Stimulated activated CD4-positive, alpha-beta T cell treated with anti-CD3 and anti-CD28 coated beads, TNF-alpha, amount 100 ng/mL, for 1 hour (primary cell): ENCODE measurements at places on chromosomes 1 and 21.

- DNase-seq, result no peak
Measured at GRCh38 chr1:98817821-98818220, 156.3 kb downstream of the SNX7 start.

- DNase-seq, result no peak
Measured at GRCh38 chr1:219130366-219130935, 43.2 kb upstream of the LYPLAL1 start.

- no peak for DNase-seq
Measured at GRCh38 chr1:40712405-40712944, 21.0 kb downstream of the NFYC start.

GRCh38 chr1:56429288-56429687 is 150.1 kb downstream of the PLPP3 start:
- DNase-seq, result no peak

- DNase-seq, result no peak
Measured at GRCh38 chr1:209736490-209737117, 19.2 kb upstream of the TRAF3IP3 start.

DNA sequence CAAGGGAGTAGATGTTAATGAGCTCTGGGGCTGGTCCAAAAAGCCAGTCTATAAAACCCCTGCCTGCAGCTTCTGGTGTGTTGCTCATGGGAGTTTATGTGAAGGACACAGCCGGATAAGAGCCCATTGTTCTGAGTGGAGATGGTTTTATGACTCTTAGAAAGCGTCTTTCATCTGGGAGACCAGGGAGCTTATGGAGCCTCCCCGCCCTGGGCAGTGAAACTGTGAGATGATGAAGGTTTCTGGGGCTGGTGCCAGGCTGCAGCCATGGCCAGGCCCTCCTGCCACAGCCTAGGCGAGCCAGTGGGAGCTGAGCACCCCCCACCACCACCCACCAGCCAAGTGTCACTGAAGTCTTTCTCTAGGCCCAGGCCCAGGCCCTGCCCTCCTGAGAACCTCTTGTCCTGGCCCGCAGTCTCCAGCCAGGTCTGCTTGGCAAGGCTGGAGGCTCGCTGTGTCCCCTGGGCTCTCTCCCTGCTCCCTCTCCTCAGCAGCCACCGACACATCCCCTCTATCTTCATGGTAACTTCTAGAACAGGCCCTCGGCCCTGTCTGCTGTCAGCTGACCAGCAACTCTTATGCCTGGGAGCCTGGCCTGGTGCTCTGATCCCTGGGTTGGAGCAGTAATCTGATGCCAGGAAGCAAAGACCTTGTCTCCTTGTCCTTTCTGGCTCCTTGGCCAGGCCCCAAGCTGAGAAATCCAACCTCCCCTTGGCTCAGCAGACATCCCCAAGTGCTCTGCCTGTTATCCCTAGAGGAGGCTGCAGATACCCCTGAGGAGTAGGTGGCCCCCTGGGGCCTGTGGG is 7.6 kb upstream of the ARHGEF10L start:
- no peak for DNase-seq

GRCh38 chr1:82090104-82090503 is 289.4 kb downstream of the ADGRL2 start:
- no peak for DNase-seq

DNA sequence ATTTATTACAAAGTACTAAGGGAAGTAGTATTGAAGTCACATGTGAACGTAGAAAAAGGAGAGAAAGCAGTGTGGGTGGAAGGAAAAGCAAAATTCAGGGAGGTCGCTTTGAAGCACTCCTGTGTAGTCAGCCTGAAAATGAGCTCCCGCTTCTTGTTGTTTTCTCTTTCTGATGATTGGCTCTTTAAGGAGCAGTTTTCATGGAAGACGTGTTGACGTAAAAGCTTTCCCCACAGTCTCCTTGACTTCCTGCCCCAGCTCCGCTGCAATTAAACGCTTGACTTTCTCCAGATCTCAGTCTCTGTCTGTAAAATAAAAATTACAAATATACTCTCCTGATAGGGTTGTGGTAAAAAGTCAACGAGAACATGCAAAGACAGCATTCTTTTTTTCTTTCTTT is 661.5 kb upstream of the ZP4 start:
- DNase-seq, result no peak

GRCh38 chr1:51962486-51963356 is 27.8 kb downstream of the RAB3B start:
- no peak for DNase-seq

GRCh38 chr1:37240897-37241296 is 206.6 kb upstream of the GRIK3 start:
- no peak for DNase-seq

GRCh38 chr1:74773582-74773981 is 40.6 kb downstream of the TYW3 start:
- DNase-seq, result no peak

DNA sequence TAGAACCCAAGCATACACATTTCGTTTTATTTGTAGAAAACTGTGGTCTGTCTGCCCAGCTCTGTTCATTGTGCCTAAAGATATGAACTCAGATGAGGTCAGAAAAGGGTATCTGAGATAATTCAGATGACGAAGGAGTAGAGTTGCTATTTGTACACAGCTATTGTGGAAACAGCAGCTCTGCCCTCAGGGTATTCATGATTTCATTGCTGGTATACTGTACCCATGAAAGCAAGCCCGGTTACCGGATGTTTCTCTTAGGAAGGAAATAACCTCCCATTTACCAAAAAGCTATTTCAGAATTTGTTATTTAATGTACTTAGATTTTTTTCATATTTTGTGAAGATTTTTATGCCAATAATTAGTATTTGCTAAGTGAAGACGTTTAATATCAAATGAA is 37.8 kb downstream of the SMAP2 start:
- no peak for DNase-seq

DNA sequence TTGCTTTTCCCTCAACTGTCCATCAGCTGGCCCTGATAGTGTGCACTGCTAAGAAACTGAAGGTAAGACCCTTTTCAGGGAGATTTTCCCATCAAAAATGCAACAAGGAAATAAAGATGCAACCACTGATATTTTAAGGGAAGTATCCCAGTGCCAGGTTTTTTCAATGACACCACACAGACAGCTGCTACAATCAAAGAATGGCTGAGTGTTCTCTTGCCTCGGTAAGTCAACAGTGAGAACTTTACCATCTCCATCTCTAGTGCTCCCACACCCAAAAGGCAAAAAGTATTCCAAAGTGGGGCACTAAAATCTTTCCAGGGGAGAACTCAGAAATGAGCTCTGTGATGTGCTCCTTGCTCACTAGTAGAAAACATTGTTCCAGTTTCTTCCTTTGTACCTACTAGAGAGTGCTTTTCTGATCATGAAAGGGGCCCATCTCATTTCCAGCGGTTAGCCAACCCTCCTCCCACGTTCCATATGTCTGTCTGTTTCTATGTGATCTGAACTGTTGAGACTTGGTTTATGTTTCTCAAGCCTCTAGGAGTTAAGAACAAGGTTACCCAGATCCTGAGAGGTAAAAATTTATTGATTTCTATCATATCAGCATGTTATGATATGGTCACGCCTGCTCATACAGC is 67.6 kb upstream of the NEK2 start:
- no peak for DNase-seq

DNA sequence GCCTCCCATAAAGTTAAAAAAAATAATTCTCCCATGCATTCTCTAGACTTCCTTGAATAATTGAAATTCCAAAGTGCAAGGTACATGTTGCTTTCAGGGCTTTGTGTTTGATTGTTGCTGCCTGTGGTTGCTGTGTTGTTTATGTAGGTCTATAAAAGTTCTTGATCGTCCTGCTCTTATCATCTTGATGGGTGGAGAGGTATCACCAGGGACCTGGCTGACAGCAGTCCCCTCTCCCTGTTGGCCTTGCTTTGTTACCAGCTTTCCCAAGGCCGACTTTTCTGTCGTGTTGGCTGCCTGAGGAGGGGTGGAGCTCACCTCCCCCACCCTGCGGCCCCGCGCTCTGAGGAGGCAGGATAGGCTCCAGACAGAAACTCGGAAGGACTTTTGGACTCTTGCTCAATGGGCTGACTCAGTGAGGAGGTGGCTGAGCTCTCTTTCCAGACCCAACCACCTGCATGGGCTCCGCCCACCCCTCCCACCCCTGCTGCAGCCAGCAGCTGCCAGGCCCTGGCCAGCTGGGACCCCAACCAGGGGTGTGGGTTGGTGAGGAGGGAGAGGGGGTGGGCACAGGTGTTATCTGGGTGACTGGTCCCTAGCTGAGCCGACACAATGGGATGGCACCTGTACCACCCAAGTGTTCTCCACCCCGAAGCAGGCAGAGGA is 2.0 kb downstream of the INAVA start:
- no peak for DNase-seq

DNA sequence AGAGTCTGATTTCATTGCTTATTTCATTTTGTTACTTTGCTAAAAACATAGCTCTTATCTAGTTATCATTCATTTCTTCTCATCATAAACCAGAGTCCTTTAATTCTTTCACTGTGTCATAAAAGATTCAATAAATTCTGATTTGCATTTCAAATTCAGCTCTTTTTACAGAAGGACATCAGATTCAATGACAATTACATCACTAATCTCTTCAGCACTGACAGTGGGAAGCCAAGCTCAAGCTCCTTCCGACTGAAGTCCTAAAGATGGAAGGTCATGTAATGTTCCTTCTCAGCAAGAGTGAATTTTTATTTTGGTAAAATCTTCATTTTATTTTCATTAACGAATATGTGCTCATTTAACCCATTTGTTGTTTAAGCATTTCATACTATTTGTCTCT is 530.7 kb upstream of the ADGRL2 start:
- DNase-seq, result no peak

- DNase-seq, result no peak
Measured at GRCh38 chr1:5485968-5486696, 506.1 kb downstream of the NPHP4 start.

GRCh38 chr1:94949681-94950661 is 23.1 kb upstream of the CNN3 start:
- no peak for DNase-seq

- DNase-seq, result no peak
Measured at GRCh38 chr1:170146720-170147263, 1.0 kb downstream of the NTMT2 start.
